Activated CD4-positive, alpha-beta memory T cell treated with anti-CD3 and anti-CD28 coated beads for 36 hours (primary cell): ENCODE measurements at places on chromosomes 3 and 15. TPM values are rescaled to one million over a fixed set of nuclear protein-coding genes. Genes with fewer than 3 reads are reported as not detected.

DNA sequence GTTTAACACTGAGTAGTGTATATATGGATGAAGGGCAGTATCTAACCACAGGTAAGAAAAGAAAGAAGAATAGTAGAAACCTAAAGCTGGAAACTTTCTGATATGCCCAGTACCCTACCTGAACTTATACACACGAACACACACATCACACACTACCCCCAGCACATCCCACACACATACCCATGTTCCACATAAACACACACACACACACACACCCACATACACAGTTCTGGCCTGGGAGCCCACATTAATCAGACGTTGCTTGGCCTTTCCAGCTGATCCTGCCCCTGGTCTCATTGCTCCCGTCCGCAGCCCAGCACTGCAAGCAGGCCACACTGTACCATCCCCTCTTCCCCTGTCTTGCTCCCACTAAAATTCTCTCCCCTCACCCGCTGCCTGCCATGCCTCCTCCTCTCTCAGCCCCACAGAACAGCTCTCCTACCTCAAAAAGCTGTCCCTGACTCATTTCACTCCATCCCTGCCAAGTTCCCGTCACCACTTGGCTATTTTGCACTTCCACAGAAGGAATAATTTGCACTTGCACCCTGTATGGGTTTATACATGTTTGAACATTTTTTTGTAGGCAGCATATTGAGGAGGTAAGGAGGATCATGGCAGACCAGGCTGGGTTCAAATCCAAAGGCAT, 185.8 kb upstream of the PPP2R3A start:
- no peak overlapping the region for H3K27ac ChIP-seq
- H3K27me3 ChIP-seq, result no peaks in the 10 kb centered on the region
- no peak for DNase-seq
- H3K4me3 ChIP-seq, result no peak overlapping the region
- no peaks in the 10 kb centered on the region for H3K4me1 ChIP-seq
- H3K36me3 ChIP-seq, result no peaks in the 10 kb centered on the region

Gene B3GNT5
- 12.9 TPM for total RNA-seq

- no peaks in the 10 kb centered on the region for H3K36me3 ChIP-seq
- H3K4me3 ChIP-seq, result no peak overlapping the region
- H3K27me3 ChIP-seq, result no peaks in the 10 kb centered on the region
- no peak for DNase-seq
These were observed 13.1 kb downstream of the DNAAF4 start for GRCh38 chr15:55494931-55495330.

Gene SLC12A1
- total RNA-seq, result not detected

Gene MYO5A
- total RNA-seq, result 32.4 TPM

Gene ARPP21
- not detected for total RNA-seq

- H3K27me3 ChIP-seq, result no peaks in the 10 kb centered on the region
- no peak overlapping the region for H3K4me3 ChIP-seq
- no peak for DNase-seq
- H3K36me3 ChIP-seq, result no peaks in the 10 kb centered on the region
- peaks cover 23% of the 10 kb centered on the region for H3K4me1 ChIP-seq
These were observed 19.6 kb downstream of the EFCC1 start for GRCh38 chr3:129020691-129021090.

- H3K27me3 ChIP-seq, result peaks cover 4% of the 10 kb centered on the region
- no peaks in the 10 kb centered on the region for H3K4me1 ChIP-seq
These were observed 110.4 kb downstream of the TMEM266 start for GRCh38 chr15:76169911-76170800.

GRCh38 chr3:129974833-129975704, 549 bp downstream of the TRH start:
- H3K4me3 ChIP-seq, result peak overlapping the region; percentile 62
- no peak overlapping the region for H3K27ac ChIP-seq
- DNase-seq, result peak; percentile 33

Gene GPR27
- 1.3 TPM for total RNA-seq
